ENCODE measurements at places on chromosomes 7 and 10. TPM values are rescaled to one million over a fixed set of nuclear protein-coding genes. Genes with fewer than 3 reads are reported as not detected.

PSD gene
- polyA plus RNA-seq, result 62.0 TPM

IL2RA gene
- polyA plus RNA-seq, result 0.52 TPM

MYO1G gene
- polyA plus RNA-seq, result 2.2 TPM

TNS3 gene
- 66.7 TPM for polyA plus RNA-seq

TFPI2 gene
- 15.5 TPM for polyA plus RNA-seq

CFTR gene
- 53.1 TPM for polyA plus RNA-seq

ACHE gene
- 7.4 TPM for polyA plus RNA-seq

CPN1 gene
- 0.06 TPM for polyA plus RNA-seq

RAPGEF5 gene
- polyA plus RNA-seq, result 29.8 TPM

OR2A42 gene
- 0.34 TPM for polyA plus RNA-seq

KCNH2 gene
- polyA plus RNA-seq, result 8.1 TPM
